ENCODE measurements at places on chromosomes 12 and 14.

DNA sequence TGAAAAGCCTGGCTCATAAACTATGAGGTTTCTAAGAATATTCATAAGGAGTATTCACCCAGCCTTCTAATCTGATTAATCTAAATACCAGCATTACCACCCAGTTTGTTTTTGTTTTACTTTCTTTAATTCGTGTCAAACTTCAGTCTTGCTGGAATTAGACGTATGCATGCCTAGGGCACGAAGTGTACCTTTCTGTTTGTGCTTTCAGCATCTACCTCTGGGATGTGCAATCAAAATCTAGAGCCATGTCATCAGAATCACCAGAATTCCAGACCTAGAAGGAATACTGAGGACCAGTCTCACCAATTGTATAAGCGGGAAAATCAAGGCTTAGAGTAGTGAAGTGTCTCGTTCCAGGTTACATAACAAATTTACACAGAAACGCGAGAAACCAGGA is 57.3 kb downstream of the KITLG start:
- DNase-seq: no peak

DNA sequence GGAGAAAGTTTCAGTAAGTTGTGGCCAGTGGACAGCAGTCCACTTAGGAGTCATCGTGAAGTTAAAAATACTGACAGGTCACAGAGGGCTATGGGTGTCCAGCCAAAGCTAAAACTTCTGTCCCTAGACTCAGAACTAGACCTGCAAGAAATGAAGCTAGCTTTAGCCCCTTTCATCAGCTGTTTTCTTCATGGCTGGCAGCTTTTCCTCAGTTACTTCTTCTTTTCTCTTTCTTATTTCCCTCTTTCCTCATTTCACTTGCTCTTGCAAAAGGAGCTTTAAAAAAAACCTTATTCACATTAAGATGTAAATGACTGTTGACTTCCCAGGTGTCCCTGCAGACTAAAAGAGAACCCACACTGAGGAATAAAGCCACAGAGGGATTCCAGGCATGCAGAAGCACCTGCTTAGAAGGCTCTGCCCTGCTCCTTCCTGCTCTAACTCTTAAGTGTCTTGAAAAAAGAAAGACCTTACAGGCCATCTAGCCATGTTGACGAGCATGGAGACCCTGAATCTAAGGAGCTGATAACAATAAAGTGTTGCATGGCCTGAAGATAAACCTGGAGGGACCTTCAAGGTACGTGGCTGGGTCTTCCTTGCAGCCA is 69.7 kb upstream of the CCND2 start:
- DNase-seq: no peak

GRCh38 chr14:55313480-55313879 is 42.3 kb downstream of the FBXO34 start:
- no peak for DNase-seq

DNA sequence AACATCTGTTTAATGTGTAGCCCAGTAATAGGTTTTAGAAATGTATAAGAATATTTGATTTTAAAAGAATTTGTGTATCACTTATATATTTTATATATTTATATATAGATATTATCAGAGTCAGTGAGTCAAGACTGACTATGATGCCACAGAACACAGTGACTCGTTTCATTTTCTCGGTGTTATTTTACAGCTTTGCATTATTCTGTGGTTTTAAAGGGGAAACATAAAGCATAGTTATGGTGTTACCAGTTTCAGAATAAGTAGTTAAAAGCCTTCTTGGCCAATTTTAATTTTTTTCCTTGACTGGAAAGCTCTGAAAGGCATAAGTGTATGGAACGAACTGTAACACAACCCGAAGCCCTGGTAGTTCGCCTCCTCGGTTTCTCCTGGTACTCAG is 91.0 kb downstream of the GRIP1 start:
- DNase-seq: no peak

GRCh38 chr14:64506721-64507120 is 2.2 kb downstream of the ZBTB1 start:
- DNase-seq: no peak

- DNase-seq: peak; percentile 21
Measured at GRCh38 chr14:29262979-29263378, 496.4 kb downstream of the FOXG1 start.

GRCh38 chr14:51095854-51096823 is 1.2 kb upstream of the TRIM9 start:
- peak; percentile 67 for DNase-seq

DNA sequence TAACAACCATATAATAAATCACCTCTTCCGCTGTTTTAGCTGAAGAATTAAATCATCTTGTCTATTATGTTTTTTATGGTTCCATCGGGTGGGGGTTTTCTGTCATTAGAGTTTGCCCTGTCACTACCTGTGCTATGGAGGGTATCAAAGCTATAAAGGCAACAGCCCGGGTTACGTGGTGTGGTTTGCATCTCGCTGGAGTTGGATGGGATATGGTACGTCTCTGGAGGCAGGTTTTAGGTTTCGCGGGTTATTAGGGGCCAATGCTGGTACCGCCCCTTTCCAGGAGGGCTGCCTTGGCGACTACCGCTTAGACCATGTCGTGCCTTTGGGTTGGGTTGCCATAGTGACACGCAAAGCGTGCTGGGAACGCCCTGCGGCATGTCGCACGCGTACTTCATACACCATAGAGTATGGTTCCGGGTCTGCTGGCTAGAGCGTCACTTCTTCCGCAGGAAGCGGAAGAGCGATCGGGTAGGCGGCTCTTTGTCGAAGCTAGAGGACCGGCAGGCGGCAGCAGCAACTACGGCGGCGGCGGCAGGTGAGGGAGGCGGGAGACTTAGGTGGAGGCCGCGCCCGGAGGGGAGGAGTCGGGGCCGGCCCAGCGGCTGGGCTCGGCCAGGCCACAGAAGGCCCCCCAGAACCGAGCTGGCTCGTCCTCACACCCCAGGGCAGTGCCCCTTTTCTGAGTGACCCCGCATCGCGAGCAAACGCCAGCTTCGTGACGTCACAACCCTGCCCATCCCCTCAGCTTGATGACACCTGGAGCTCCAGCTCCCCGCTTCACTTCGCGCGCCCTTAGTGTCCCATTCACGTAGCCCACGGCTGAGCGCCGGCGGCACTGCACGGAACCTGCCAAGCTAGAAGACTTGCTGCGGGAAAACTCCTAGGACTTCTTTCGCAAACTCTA is at the start of gene ZC3H10:
TSS of gene ZC3H10 (plus strand) at position 489 of the 910 bp plus-strand sequence. CDS start 2,297 bp downstream, outside the sequence.
- peak; percentile 99 for DNase-seq

- peak; percentile 37 for DNase-seq
Measured at GRCh38 chr12:49866859-49867569, 24.1 kb upstream of the BCDIN3D start.

GRCh38 chr12:104306943-104307654 is 3.6 kb downstream of the EID3 start:
- peak; percentile 52 for DNase-seq

DNA sequence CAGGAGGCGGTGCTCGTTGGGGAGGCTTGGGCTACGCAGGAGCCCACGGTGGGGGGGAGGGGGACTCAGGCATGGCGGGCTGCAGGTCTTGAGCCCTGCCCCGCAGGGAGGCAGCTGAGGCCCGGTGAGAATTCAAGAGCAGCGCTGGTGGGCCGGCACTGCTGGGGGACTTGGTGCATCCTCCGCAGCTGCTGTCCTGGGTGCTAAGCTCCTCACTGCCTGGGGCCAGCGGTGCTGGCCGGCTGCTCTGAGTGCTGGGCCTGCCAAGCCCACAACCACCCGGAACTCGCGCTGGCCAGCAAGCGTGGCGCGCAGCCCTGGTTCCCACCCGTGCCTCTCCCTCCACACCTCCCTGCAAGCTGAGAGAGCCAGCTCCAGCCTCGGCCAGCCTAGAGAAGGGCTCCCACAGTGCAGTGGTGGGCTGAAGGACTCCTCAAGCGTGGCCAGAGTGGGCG is 3.2 kb downstream of the METTL25 start:
- no peak for DNase-seq

GRCh38 chr12:72191761-72192160 is 80.4 kb upstream of the TRHDE start:
- no peak for DNase-seq

DNA sequence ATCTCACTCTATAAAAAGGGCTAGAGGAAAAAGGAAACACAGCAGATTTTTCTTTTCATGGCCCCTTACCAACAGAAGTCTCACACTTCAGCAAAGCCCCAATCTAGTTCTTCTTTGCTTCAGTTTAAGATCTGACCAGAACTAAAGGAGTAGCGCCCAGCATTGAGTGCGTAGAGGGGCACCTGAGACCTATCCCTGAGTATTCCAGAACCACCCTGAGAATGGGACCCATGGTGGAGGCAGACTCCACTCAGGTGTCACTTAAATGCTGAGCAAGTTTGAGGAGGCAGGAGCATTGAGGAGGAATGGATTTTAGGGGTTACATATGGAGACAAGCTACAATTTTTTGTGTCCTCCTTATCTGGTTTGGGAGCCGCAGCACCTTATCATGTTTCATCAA is 1.8 kb upstream of the HOXC11 start:
- DNase-seq: no peak

GRCh38 chr12:54007538-54008259 is 1.1 kb upstream of the HOXC8 start:
- DNase-seq: no peak

Measured in amniotic epithelial cell (primary cell).